ENCODE measurements at places on chromosomes 6 and 20.

DNA sequence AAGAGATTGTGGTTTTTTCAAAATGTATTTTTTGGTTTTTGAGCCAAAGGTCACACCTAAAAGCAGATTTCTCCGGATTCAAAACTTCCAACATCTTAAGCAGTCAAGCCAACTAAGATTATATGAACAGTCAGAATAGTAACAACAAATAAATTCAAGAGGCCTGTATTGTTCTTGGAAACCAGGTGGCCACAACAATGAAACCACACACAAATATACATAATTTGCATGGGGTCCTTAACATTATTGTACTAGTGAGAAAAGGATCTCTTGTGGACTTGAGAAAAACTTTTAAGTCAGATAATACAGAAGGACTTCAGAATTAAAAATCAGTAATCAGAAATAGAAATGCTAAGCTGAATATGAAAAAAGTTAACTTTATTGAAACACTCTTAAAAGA is 40.6 kb downstream of the NOL7 start:
- DNase-seq, result no peak

DNA sequence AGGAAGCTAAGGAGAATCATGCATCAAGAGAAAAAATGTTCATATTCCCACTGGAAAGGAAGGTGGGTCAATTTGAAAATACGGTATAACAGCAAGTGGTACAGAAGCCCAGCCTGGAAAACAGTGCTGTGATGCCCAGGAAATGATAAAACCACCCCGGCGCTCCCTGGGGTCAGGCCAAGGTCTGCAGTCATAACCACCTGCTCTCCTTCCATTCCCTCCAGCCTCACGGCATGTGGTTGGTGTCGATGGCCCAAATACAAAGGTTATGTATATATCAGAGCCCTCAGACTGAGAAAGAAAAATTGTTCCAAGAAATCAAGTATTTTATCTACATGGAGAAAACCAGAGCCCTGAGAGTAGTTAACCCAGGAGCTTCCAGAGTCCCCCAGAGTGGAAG is 208.1 kb upstream of the CDYL start:
- no peak for DNase-seq

- DNase-seq, result no peak
Measured at GRCh38 chr6:11083956-11084355, 9.7 kb upstream of the SMIM13 start.

DNA sequence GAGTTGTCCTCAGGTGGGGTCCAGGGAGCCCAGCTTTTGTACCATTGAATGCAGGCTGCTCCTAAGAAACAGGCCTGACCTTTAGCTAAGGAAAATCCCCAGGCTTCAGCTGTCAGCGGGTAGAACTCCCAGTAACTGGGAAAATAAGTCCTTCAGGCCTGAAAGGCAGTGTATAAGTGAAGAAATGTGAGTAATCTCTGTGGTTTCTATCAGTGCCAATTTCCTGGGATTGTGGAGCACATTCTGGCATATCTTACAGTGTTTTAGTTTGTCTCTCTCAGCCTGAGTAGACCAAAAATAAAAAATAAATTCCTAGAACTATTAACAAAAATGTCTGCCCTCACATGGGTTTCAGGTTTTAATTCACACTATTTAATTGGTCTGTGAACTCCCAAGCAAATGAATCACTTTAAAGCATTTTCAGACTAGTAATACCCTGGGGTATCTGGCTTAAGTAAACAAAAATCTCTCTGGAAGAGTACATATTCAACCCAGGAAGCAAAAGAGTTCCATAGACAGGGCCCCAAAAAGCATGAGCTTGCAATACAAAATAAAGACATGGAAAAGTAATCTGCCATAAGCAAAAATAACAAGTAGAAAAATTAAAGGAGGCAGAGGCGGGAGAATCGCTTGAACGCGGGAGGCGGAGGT is 566.2 kb upstream of the NOX3 start:
- no peak for DNase-seq

DNA sequence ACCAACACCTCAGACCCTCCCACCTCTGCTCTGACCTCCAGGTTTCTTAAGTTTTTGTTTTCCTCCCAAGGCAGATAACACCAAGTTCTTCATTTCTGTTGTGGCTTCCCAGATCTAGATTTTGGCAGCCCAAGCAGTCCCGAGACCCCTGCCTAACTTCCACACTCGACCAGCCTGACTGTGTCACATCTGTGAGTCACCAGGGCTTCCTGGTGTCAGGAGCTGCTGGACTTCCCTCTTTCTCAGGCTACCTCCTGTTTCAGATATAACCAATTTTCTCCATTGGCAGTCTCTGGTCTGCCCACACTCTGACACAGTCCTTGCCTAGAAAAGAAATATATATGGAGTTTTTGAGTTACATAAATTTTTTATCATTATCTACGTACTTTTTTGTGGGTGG is 46.1 kb upstream of the CCN6 start:
- DNase-seq, result no peak

GRCh38 chr20:23224806-23225205 is 125.8 kb upstream of the NXT1 start:
- DNase-seq, result no peak

DNA sequence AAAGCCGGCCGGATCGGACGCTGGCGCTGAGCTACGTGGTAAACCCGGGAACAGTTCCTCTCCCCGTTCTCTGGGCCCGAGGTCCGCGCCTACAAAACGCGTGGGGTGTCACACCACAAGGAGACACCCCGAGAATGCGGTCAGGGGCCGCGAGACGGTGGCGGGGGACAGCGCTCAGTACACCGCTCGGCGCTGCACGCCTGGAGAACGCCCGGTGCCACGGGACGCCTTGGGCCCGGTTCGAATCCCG is 670 bp downstream of the NCOA5 start:
- no peak for DNase-seq

DNA sequence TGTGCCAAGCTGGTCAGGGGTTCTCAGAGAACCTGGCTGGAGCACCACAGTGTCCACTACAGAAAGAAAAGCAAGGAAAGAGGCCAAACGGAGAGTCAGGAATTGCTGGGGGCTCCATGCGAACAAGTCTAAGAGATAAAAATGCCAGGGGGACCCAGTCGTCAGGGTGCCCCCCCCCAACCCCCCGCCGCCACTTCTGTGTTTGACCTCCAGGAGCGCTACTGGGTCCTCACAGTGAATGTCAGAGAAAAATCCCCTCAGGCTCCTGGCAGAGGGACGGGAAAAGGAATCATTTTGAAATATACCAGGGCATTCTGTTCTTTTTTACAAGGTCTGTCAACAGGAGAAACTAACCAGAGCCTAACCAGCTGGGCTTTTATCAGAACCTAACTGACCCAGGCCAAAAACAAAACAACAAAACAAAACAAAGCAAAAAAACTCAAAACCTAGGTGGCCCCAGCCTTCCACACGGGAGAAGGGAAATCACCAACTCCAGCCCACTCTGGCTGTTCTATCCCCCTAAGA is 17.9 kb upstream of the NELFCD start:
- DNase-seq, result no peak

GRCh38 chr6:164133095-164133494 is 718.6 kb downstream of the QKI start:
- no peak for DNase-seq

- no peak for DNase-seq
Measured at GRCh38 chr6:136137008-136137692, 113.0 kb downstream of the MTFR2 start.

- DNase-seq, result no peak
Measured at GRCh38 chr20:39861381-39861780, 827.7 kb downstream of the MAFB start.

DNA sequence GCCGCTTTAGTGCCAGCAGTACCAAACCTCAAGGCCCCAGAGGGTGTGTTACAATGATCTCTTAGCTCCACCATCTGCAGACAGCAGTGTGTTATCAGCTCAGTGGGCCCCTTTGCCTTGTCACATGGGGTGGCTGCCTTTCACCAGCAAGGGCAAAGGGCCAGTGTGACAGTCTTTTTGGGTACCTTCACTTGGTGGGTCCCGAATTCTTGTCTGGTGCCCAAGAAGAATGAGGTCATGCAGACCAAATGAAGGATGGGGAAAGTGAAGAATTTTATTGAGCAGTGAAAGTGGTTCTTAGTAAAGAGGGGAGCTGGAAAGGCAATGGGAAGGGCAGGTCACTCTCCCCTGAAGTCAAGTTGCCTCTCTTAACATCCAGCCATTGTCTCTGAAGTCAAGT is 2.9 kb upstream of the SMIM28 start:
- DNase-seq, result no peak

DNA sequence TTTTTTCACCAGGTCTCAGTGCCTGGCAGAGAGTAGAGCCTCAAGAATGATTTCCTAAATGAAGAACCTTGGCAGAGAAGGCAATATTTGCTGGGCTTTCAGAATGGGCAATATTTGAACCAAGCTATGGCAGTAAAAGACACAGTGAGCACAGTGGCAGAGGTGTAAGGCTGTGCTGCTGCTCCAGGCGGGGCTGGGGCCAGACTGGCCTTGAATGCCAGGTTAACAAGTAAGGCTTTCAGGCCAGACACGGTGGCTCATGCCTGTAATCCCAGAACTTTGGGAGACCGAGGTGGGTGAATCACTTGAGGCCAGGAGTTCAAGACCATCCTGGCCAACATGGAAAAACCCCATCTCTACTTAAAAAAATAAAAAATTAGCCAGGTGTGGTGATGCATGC is 8.5 kb upstream of the MYL9 start:
- no peak for DNase-seq

Data from keratinocyte (primary cell).